Fibroblast of skin of right biceps (primary cell): ENCODE measurements at places on chromosomes 16 and 17.

DNA sequence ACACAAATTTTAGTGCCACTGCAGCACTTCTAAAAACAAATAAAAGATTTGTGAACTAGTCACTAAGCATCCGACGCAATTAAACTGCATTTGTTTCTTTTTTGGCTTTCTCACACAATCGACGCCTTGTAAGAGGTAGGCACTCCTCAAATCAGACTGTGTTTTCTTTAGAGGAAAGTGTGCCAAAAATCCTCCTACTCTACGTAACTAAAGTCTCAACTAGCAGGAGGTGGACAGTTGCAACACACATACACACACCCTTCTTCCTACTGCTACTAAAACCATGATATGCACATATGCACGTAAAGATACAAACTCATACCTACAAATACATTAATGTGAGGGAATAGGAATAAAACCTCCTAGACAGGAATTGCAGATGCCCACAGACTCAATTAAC, 844.7 kb upstream of the SOX9 start:
- DNase-seq = no peak

- DNase-seq = no peak
These were observed 43.2 kb downstream of the RPA1 start for GRCh38 chr17:1872976-1873375.

GRCh38 chr17:35889818-35890773, 9.9 kb upstream of the CCL5 start:
- DNase-seq = peak; percentile 61

DNA sequence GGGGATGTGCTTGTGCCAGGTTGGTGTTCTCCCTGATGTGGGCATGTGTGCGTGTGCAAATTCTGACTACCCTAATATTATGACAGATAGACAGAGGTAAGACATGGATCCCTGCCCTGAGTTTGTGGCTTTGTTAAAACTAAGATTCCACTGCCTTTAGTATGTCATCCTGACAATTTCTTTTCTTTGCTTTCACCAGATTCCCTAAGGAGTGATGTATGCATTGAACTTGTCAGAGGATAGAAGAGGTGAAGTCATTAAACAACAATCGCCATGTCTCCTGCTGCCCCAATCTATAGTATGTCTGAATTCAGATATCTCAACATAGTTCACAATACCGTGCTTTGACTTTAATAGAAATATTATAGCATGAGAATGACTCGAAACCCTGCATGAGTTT, 137.1 kb upstream of the ELAC2 start:
- DNase-seq = peak; percentile 68

GRCh38 chr16:1981398-1981836, at the start of gene NOXO1:
Gene NOXO1 (minus strand): TSS chr16:1981469. CDS start chr16:1981179, 290 bp downstream.
- no peak for DNase-seq

GRCh38 chr16:85259832-85260167, 147.5 kb upstream of the CIBAR2 start:
- no peak for DNase-seq
